ENCODE measurements at places on chromosomes 5 and 9.

GRCh38 chr9:4984621-4985385 lies at the start of gene JAK2:
TSS of gene JAK2 (plus strand) at chr9:4985272. CDS start at chr9:5021988, 36,716 bp downstream.
- peak; percentile 58 for DNase-seq

DNA sequence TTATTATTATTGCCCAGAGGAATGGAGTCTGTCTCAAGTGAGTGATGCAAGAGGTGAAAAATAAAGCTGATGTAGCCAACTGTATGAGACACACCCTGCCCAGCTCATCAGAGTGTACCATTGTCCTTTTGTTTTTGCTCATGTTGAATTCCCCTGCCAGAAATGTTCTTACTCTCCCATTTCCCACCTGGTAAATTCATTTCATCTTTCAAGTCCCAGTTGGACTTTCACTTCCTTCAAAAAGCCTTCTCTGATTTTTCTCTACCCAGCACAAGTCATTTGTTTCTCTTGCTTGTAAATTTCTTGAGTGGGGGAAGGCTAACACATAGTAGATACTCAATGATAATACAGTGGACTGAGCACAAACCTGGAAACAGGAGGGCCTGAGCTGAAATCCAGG lies 394.5 kb upstream of the ZNF462 start:
- DNase-seq, result no peak

DNA sequence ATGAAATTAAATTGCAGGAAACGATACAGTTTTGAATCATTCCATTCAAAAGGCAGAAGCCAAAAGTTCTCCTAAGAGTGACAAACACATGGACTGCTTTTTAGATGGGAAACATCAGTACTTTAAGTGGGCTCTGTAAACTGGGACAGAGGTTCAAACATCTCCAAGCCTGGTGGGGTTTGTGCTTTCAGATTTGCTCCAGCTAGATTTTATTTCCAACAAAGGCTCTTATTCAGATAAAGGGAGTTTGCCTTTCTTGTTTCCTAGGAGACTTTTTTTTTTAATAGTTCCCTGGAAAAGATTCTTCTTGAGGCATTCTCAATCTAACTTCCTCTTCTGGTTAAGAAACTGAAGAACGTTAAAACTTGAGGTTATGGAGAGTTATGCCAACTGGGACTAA lies 277.6 kb downstream of the TMEM38B start:
- no peak for DNase-seq

- no peak for DNase-seq
These were observed 1.5 kb upstream of the SLC6A19 start for GRCh38 chr5:1199649-1200494.

- DNase-seq, result no peak
These were observed 100.2 kb downstream of the ADAMTS2 start for GRCh38 chr5:179245031-179245430.

DNA sequence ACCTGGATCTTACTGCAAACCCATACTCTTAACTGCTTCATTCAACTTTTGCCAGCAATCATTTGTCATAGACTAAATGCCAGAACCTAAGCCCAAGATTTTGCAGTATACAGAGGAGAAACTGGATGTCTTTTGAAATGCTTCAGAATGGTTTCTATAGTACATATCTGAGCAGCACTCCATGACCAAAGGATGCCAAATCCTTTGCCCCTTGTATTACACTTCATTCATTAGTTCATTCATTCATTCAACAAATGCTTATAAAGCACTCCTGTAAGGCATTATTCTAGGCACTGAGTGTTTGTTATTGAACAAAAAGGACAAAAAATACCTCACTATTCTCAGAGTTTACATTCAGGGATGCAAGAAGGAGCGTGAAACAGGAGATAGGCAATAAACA lies 119.9 kb downstream of the SLC1A3 start:
- DNase-seq, result no peak

GRCh38 chr9:20591223-20591622 lies 31.1 kb downstream of the MLLT3 start:
- no peak for DNase-seq

Data from stimulated activated CD4-positive, alpha-beta T cell treated with anti-CD3 and anti-CD28 coated beads, Interleukin-1b, Interleukin-23, amount 100 ng/mL, for 1 hour (primary cell).